ENCODE measurements at places on chromosomes 13 and 19. TPM values are rescaled to one million over a fixed set of nuclear protein-coding genes. Genes with fewer than 3 reads are reported as not detected.

The GAPDHS gene
- total RNA-seq, result not detected

The MTUS2 gene
- 0.20 TPM for total RNA-seq

DNA sequence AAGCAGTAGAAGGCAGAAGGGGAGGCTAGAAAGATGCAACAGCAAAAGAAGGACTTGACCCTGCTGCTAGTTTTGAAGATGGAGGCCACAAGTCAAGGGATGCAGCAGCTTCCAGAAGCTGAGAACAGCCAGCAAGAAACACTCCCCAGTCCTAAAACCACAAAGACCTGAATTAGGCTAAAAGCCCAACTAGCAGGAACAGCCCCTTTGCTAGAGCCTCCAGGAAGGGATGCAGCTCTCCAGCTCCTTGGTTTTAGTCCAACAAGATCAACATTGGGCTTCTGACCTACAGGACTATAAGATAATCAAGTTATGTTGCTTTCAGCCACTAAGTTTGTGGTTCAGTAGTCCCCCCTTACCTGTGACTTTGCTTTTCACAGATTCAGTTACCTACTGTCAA, 10.5 kb upstream of the LATS2 start:
- peaks cover 9% of the 10 kb centered on the region for H3K4me1 ChIP-seq
- H3K36me3 ChIP-seq, result no peaks in the 10 kb centered on the region
- no peak for DNase-seq
- no peaks in the 10 kb centered on the region for H3K27me3 ChIP-seq
- H3K27ac ChIP-seq, result peak overlapping the region; percentile 70

The TMEM59L gene
- 4.2 TPM for total RNA-seq

The LRRC4B gene
- total RNA-seq, result 1.0 TPM

Data from tibial nerve (tissue), 4 donors.